ENCODE measurements at places on chromosomes 12 and 14. TPM values are rescaled to one million over a fixed set of nuclear protein-coding genes. Genes with fewer than 3 reads are reported as not detected.

- DNase-seq, result no peak
Observed at GRCh38 chr12:5589054-5589453, 157.1 kb downstream of the NTF3 start.

DNA sequence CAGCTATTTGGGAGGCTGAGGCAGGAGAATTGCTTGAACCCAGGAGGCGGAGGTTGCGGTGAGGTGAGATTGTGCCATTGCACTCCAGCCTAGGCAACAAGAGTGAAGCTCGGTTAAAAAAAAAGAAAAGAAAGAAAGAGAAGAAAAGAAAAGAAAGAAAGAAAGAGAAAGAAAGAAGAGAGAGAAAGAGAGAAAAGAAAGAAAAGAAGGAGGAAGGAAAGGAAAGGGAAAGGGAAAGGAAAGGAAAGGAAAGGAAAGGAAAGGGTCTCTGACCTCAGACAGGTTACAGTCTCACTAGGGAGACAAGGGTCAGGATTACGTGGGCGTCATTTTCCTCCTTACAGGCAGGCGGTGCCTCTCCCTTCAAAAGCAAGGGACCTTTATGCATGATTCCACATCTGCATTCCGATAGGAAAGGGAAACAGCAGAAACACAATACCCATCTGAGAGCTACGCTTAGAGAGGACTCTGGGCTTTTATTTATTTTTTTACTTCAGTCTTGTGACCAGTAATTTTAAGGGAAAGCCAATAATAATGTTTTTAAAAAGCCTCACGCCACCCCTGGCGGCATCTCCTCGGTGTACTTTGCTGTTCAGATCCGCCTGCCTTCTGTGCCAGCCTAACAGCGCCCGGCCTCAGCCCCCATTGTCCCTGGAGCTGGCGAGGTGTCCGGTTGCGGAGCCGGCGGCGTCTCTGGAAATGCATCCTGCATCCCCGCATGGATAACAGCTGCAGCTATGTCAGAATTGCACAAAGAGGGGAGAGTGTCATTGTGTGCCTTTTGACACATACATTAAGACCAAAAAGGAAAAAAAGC, 945 bp upstream of the HIP1R start:
- peak; percentile 38 for DNase-seq

- no peak for DNase-seq
Observed at GRCh38 chr12:87405918-87406317, 623.3 kb downstream of the C12orf50 start.

DNA sequence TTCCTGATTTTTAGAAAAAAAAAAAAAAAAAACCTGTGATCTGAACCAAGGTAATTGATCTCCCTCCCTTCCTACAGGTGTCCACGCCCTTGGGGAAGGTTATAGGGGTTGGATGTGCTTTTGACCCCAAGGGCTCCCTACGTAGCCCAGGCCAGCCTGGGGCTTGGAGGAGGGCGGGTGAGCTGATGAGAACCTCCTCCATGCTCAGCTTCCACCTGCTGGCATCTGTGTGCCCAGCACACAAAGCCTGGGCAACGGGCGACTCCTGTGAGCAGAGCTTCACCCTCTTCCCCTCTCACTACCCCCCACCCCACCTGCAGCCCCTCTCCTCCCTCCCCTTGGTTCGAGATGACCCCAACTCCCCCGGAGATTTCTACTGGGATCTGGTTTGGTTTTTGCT, 25.3 kb upstream of the INF2 start:
- no peak for DNase-seq

The PGF gene
- 29.1 TPM for polyA plus RNA-seq

DNA sequence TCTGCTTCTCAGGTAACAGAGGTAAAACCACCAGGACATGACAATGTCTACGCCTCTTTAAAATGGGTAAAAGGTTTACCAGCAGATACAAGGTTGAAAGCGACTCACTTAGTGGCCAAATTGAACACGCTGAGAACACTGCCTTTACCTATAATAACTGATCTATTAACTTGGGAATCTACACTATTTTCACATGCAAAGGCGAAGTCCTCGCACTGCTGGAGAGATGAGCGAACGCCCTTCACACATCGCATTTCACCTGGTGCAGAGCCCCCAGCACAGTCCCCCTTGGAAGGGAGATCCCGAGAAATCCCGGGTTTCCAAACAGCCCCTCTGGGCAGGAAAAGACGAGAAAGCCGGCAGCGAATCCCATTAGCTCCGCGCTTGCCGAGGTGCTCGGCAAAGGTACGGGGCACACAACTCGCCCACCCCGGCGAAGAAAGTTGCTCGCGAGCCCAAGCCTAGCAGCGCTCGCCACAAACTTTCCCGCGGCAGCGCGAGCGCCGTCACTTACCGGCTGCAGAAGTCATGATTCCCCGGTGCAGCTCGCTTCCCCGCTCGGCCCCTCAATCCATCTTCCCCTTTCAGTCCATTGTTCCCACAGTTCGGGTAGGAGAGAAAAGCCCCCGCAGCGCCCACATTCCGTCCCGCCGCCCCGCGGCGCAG, 423 bp downstream of the FGD6 start:
- no peak for DNase-seq

GRCh38 chr14:34372786-34373185, 89.3 kb downstream of the SPTSSA start:
- no peak for DNase-seq

The CLEC4E gene
- not detected for polyA plus RNA-seq

DNA sequence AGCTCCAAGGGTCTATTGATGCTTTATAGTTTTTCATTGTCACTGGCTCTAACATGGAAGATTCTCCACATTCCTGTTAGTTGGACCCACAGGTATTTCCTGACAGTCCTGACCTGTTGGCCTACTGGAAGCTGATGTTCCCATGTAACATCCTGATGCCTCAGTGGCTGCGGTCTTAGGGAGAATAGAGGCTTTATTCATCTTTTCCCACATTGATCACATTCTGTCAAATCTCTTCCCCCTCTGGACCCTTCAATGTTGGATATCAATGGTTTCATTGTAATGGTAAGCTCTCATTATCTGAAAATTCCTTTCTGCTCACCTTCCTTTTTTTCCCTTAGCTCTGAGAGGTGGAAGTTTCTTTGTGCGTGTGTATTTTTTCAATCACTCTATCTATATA, 280.9 kb upstream of the TBX3 start:
- DNase-seq, result no peak

DNA sequence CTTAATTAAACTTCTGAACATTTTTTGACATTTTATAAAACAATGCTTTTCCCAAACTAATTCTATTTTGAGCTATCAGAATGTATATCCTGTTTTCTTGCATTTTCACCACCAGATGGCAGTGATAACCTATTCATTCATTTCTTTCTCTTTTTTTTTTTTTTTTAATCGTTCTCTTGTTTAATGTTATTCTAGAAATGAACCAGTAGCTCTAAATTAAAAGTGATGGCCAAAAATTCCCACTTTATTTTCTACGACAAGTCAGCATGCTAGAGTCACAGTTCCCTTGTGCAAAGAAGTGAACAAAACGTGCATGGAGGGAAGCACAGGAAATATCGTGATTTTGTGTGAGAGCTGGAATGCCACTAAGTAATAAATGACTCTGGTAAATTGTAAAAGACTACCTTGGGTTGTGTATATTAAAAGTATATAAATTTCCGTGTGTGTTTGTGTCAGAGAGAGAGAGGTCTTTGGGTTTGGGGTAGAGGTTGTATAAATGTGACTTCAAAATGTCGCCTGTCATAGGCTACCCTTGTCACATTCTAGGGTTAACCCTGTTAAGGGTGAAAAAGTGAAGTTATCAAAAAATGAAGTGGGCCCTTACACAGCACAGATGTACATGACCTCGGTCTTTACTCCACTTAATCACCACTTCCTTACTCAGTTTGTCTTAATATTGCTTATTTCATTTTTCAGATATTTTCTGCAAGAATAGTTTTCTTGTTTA, 40.4 kb upstream of the LDHB start:
- DNase-seq, result peak; percentile 59

DNA sequence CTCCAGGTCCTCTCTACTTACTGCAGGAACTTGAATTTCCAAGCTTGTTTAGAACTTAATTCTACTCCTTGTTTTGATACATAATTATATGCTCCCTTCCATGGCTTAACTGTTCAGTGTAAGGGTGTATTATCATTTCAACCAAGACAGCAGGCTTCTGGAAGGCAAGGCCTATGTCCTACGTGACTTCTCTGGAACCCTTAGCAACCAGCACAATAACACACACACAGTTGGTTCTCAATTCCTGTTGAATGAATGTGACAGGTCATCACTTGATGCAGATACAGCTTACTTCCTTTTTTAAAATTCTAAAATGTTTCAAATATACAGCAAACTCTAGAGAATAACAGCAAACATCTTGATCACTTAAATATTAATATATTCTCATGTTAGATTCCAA, 77.7 kb upstream of the COCH start:
- no peak for DNase-seq

DNA sequence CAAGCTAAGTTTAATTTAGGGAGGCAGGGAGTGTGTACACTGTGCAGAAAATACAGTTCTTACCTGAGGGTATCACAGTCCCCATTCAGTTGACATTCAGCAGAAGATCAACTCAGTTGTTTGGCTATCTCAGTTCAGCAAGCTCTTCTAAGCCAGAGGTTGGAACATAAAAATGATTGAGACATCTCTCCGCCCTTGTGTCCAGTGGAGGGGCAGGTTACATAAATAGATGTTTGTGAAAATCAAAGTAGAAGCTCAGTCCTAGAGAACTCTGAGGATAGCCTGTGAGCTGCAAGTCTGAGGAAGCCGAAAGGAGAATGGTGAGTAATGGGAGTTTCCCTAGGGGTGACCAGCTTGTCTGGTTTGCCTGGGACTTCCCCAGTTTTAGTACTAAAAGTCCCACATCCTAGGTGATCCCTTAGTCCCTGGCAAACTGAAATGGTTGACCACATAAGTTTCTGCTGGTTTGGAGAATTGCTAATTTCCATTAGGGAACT, 251.4 kb upstream of the ATP2B1 start:
- no peak for DNase-seq

DNA sequence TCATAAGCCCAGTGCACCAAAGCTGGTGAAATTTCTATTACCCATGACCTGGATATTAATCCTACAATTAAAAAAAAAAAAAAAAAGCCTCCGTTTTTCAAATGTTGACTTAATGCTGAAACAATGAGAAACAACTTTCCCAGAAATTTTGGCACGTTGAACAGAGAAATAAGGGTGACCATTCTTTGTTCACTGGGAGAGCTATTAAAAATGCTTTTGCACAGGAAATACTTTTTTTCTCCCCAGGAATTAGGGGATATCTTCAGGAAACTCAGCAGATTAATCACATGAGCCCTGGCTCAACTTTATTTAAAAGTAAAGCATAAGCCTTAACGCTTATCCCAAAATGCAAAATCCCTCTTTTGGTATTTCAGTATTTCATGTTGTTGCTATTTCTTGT, 54.8 kb upstream of the FLRT2 start:
- no peak for DNase-seq

The SOX5 gene
- polyA plus RNA-seq, result not detected

DNA sequence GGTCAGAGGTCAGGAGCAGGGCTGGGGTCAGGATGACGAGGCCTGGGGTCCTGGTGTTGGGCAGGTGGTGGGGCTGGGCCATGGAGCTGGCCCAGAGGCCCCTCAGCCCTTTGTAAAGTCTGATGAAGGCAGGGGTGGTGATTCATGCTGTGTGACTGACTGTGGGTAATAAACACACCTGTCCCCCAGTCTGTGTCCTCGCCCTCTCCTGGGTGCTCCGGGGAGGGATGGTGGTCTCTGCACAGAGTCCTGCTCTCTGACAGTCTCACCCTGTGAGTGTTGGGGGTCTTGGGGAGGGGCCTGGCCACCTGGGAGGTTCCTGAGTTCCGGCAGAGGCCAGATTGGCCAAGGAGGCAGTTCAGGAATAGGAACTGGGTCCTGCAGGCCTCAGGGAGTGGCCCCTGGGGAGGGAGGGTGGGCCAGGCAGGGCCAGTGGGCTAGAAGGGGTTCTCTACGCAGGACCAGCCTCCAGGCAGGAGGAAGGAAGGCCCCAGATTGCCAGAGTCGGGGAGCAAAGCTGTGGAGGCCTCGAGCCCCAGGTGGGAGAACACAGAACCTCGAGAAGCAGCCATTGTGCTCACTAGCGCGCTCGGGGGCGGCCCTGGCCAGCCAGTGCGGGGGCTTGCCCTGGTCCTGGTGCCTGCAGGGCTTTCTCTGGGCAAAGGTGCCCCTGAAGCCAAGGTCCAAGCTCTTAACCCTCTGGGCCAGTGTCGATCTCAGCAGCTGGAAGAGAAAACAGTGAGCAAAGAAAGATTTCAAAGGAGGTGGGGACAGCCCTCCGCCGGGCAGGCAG, 14.4 kb downstream of the ACADS start:
- DNase-seq, result no peak

GRCh38 chr14:28656704-28657255, 109.8 kb upstream of the FOXG1 start:
- no peak for DNase-seq

GRCh38 chr12:80607361-80608135, 99.9 kb upstream of the MYF6 start:
- no peak for DNase-seq

The GALNT16 gene
- polyA plus RNA-seq, result 30.0 TPM

The SSTR1 gene
- polyA plus RNA-seq, result 0.27 TPM

The TRHDE gene
- 1.2 TPM for polyA plus RNA-seq

The KRT6C gene
- polyA plus RNA-seq, result not detected

GRCh38 chr14:67436006-67436866, 24.3 kb upstream of the PLEK2 start:
- DNase-seq, result no peak

The TPH2 gene
- polyA plus RNA-seq, result not detected

GRCh38 chr12:50955288-50955687, 2.9 kb downstream of the HIGD1C start:
- no peak for DNase-seq

The ZDHHC22 gene
- polyA plus RNA-seq, result not detected

GRCh38 chr14:33847066-33847465, 103.8 kb downstream of the EGLN3 start:
- no peak for DNase-seq

DNA sequence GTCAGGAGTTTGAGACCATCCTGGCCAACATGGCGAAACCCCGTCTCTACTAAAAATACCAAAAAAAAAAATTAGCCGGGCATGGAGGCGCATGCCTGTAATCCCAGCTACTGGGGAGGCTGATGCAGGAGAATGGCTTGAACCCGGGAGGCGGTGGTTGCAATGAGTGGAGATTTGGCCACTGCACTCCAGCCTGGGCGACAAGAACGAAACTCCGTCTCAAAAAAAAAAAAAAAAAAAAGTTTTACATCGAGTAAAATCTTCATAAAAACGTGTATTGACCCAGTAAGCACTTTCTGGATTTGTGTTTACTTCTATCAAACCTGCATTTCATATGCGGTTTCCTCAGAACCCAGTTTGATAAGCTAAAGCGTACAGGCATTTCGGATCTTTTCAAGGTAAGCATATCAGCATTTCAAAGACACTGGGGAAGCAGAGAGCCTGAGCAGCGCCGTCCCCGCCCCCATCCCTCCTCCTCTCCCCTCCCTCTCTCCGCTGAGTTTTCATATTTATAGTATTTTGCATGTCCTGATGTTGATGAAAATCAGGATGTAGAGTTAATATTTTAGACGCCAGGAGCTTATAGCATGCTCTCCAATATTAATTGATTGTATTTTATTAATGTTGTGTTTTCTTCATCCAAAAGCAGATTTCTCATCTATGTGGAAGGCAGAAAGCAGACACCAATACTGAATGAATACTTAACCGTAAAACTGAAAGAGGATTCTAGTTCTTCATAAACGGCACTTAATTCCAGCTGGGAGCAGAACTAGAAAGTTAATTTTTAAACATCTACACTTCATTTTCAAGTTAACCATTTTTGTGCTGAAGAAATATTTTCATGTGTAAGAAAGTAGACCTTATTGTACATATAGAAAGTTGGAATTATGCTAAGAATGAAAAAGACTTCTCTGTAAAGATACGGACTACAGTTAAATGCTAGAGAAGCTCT, 9.2 kb upstream of the HIP1R start:
- no peak for DNase-seq

The PLBD1 gene
- 28.6 TPM for polyA plus RNA-seq

All from muscle of arm (tissue), 14 donors.